ENCODE measurements at places on chromosomes 13 and 19. TPM values are rescaled to one million over a fixed set of nuclear protein-coding genes. Genes with fewer than 3 reads are reported as not detected.

- no peak for DNase-seq
Measured at GRCh38 chr13:61901946-61902541, 486.4 kb upstream of the PCDH20 start.

- no peak for DNase-seq
Measured at GRCh38 chr19:4097501-4097900, 26.4 kb downstream of the MAP2K2 start.

DNA sequence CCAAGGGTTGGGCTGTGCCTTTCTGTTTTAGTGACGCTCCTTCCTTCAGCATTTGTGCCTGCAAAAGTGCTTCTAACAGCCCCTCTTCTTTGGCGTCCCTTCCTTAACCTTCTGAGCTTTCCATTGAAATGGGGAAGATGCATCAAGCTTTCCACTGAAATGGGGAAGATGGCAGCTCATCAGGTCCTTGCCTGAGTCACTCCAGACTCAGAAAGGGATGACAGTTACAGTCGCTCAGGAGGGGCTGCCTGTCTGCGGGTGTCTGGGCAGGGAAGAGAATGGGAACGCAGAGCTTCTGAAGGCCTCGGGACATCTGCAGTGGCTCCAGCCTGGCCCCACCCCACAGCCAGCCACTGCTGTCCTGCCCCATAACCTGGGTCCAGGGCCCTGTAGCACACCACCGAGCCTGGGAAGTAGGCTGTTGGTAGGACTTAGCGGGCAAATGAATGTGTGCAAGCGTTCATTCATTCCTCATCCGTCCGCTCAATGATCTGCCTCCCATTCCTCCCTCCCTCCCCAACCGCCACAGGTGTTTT lies 9.8 kb downstream of the AP1M1 start:
- DNase-seq: no peak

BLVRB gene
- 30.0 TPM for total RNA-seq

LSM4 gene
- 251 TPM for total RNA-seq

CYP4F22 gene
- total RNA-seq: not detected

Data from GM12878 (cell line).